NCI-H1436 treated with DMSO at 0.1 percent for 48 hours (cell line): ENCODE measurements at places on chromosomes 16 and 17.

GRCh38 chr17:8164815-8165131, 2.0 kb upstream of the VAMP2 start:
- no peak for DNase-seq

- DNase-seq: no peak
These were observed 76.5 kb upstream of the NUDT7 start for GRCh38 chr16:77645764-77646163.

GRCh38 chr16:67663877-67664222, 2.7 kb downstream of the ENKD1 start:
- no peak for DNase-seq

- no peak for DNase-seq
These were observed 1.7 kb downstream of the ABCA8 start for GRCh38 chr17:68953340-68953997.

DNA sequence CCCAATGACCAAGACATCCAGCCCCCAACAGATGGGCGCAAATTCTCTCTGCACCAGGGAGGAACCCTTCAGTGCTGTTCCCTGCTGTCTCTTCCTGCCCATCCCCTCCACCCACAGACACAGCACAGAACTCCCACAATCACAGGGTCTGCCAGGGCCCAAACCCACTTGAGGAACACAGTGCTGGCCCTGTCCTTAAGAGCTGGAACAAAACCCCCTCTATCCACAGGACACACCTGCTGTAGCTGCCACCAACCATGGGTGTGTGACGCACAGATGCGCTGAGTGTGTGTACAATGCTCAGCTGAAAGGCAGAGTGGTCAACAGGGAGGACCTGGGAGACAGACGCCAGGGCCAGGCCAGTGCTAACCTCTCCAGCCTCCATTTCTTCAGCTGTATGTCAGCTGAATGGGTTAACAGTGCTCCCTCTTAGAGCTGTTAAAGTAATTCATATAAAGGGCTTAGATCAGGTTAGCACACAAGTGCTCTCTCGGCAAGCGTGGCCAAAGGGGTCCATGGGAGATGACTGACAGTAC, 62.1 kb downstream of the AMFR start:
- no peak for DNase-seq

GRCh38 chr16:1333149-1333812, at the start of gene BAIAP3:
Gene BAIAP3, plus strand, starts transcription at chr16:1333645. Its CDS starts 4,905 bp downstream, at chr16:1338550.
- no peak for DNase-seq

GRCh38 chr16:69233124-69233523, 46.2 kb downstream of the SNTB2 start:
- DNase-seq: no peak
